Stimulated activated CD4-positive, alpha-beta T cell treated with anti-CD3 and anti-CD28 coated beads, Interleukin-4, amount 100 ng/mL, for 24 hours (primary cell): ENCODE measurements at places on chromosomes 2 and 18.
A peak's percentile ranks its signal among the peaks of the same experiment; 100 is the strongest.

DNA sequence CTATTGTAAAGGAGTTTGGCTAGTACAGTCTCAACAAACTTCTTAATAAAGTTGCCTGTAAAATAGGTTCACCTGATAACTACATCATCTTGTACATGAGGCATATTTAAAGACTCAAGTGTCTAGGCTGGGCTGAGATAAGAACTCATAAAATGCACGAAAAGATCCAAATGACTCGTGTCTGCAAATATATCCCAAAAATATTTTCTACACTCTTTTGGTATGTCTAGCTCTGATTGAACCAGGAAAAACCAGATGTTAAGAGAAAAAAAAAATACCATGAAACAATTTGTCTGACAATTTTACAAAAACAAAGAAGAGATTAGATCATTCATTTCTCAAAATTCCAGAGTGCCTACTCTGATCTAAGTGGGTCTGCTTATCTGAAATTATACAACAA, 166.9 kb upstream of the OSR1 start:
- DNase-seq = no peak

- no peak for DNase-seq
Measured at GRCh38 chr2:80377071-80377470, 72.5 kb upstream of the LRRTM1 start.

DNA sequence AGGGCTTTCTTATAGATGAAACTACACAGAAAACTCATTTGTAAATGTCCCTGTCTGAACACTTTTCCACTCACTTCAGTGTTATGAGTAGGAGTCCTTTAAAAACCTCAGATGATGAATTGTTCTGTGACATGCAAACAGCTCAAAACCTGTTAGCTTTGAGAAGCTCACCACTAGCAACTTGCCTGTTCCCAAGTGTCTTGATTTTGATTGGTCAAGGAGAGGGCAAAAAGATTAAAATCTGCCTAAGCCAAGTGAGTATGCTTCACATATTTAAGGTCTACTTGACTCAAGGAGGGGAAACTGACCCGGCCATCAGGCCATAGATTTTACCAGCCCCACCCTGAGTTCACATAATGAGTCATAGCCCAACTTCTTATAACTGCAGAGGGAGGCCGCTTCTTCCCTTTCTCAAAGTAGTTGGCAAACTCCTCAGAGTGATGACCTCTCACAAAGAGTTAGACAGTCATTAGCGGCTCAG, 45.2 kb upstream of the MEIS1 start:
- DNase-seq = no peak

DNA sequence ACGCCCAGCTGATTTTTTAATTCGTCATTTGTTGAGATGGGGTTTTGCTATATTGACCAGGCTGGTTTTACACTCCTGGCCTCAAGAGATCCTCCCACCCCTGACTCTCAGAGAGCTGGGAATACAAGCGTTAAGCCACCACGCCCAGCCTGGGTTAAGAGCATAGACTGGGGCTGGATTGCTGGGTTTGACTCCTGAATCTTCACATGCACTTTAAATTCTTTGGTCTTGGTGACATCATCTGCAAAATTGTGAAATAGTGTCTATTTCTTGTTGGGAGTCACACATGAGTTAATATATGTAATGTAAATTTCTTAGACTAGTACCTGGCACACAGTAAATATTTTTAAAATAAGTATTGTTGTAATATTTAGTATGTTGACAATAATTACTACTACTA, 257.4 kb downstream of the DOK6 start:
- no peak for DNase-seq

- peak; percentile 35 for DNase-seq
Measured at GRCh38 chr2:26018184-26019055, 15.5 kb upstream of the RAB10 start.
